ENCODE measurements at places on chromosomes 12 and 14. TPM values are rescaled to one million over a fixed set of nuclear protein-coding genes. Genes with fewer than 3 reads are reported as not detected.

DPF3 gene
- total RNA-seq, result 0.13 TPM

RND1 gene
- 3.2 TPM for total RNA-seq

A2M gene
- total RNA-seq, result not detected

GPR84 gene
- total RNA-seq, result not detected

KLRD1 gene
- total RNA-seq, result 6.9 TPM

KCNJ8 gene
- not detected for total RNA-seq

NEUROD4 gene
- total RNA-seq, result not detected

GNB3 gene
- total RNA-seq, result 1.1 TPM

DNA sequence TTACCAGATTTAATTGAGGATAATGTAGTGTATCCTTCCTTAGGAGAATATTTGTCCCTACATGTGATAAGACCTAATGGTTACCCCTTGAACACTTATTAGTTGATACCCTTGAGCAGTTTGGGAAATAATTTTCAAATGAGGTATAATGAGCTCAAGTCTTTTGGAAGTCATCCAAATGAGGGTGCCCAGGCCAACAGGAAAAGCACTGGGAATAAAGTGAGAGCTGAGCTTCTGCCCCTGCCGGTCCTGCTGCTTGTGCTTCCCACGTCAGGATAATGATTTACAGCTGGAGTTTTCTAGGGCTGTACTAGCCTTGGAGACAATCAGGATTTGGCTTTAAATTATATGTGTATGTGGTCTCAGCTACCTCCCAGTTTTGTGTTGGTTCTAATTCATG, 178.8 kb upstream of the FRMD6 start:
- no peak for DNase-seq

- no peak for DNase-seq
Measured at GRCh38 chr12:94098466-94098865, 49.9 kb upstream of the PLXNC1 start.

GRCh38 chr14:93716002-93716745, 72.1 kb downstream of the PRIMA1 start:
- no peak for DNase-seq

- no peak for DNase-seq
Measured at GRCh38 chr14:71665781-71666180, 266.4 kb upstream of the RGS6 start.

- DNase-seq, result no peak
Measured at GRCh38 chr14:79351011-79351410, 860.3 kb downstream of the DIO2 start.

DNA sequence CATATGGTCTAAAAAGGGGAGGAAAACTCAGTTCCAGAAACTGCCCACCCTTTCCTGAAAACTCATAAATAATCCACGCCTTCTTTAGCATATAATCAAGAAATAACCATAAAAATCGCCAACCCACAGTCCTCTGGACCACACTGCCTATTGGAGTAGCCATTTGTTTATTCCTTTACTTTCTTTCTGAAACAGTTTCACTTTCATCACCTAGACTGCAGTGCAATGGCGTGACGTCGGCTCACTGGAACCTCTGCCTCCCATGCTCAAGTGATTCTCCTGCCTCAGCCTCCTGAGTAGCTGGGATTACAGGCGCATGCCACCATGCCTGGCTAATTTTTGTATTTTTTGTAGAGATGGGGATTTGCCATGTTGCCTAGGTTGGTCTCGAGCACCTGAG, 44.2 kb downstream of the CLMN start:
- no peak for DNase-seq

GRCh38 chr12:34166427-34167060, 144.2 kb downstream of the ALG10 start:
- DNase-seq, result no peak

DNA sequence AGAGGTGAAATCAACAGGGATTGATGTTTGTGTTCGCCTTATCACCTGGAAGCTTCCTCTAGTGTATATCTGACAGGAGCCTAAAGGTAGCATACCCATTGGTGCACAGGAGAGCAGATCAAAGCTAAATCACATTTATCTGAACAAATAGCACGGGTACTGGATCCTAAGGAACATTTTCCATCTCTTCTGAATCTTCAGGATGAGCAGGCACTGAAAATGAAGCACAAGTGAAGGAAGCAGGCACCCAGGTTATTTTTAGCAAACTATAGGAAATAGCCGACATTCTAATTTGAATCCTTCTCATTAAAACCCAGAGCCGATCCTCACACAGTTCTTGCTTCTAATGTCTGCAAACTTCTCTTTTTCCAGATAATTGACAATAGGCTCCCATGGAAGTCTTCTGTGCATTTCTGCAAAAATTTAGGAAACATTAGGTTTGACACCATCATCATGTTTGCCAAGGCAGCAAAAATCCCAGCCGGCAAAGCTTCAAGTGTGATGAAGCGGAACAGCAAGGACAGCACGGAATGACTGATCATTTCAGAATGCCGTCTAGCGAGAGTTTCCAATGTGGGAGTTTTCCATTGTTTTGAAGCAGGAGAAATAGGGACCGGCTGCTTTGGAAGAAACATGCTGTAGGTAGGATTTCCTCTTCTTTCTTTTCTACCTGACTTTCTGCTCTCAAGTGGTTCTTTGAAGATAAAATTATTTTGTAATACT, 24.3 kb upstream of the RGS6 start:
- DNase-seq, result no peak

DNA sequence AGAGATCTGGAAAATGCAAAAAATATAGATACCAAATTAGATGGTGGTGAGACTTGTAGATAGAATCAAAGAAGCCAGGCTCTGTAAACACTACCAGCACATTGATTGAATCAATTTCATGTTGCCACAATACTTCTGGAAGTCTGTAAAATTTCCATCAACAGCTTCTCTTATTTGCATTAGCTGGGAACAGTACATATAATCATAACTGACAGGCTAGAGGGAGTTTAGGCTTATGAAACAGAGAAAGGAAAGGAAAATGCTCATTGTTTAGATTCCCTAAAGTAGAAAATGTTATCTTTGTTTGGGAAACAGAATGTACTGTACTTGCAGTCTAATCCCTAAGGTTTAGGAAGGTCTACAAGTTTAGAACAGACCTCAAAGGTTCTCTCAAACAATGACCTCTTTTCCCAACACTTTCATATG, 335.2 kb downstream of the CEP128 start:
- DNase-seq, result no peak

DNA sequence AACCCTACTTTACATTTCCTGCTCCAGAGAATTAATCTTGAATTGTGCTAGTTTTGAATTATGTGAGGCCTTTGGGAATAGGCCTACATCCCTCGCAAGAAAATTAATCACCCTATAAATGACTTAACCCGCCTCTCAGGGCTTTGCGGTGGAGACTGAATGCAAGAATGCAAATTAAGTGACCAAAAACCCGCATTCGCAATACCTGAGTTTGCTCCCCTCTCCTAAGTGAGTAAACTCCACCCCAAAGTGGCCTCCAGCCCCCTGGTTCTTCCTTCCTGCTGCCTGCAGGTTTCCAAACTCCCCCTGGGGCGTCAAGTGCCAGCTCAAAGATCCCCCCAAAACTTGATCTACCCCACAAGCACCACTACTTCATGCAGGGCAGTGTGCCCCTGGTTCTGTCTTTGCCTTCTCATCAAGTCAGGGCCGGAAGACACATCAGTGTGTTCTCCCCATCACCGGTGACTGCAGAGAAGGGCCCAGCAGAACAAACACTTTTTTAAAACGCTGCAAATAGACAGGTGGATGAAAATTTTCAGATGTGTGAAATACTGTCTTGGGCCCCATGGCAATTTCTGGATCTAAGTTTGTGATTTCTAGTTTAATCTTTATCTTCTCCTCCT, 644.7 kb downstream of the VRK1 start:
- DNase-seq, result peak; percentile 14

- DNase-seq, result no peak
Measured at GRCh38 chr12:94874518-94875302, 128.8 kb downstream of the NDUFA12 start.

GRCh38 chr12:15721316-15722115, 67.7 kb downstream of the EPS8 start:
- no peak for DNase-seq

GRCh38 chr12:122282061-122282460, 15.8 kb upstream of the VPS33A start:
- no peak for DNase-seq

- no peak for DNase-seq
Measured at GRCh38 chr12:52257074-52257551, 17.3 kb upstream of the KRT86 start.

DNA sequence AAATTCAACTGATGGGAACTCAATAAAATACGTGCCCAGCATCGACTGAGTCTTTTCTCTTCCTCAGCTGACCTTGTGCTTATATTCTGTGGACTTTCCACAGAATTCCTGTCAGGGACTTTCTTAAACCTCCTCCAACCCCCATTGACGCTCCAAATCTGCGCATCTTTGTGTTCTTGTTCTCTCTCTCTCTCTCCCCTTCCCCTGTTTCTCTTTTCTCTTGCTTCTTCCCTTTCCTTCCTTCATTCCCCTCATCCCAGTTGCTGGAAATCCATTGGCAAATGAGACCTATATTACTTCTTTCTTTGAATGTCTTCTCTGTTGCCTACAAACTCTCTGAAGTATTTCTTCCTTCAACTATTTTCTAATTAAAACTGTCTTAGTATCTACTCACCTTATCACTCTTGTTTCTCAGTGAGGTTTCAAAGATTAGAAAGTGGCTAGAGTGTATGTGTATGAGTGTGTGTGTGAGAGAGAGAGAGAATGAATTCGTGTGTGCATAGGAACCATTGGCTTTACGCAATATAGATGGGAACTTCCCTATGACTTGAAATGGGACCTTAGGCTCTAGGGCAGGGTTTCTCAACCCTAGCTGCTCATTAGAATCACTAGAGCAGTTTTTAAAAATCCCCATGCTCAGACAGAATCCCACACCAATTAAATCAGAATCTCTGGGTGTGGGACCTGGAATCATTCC, 41.8 kb upstream of the DHRS7 start:
- no peak for DNase-seq

DNA sequence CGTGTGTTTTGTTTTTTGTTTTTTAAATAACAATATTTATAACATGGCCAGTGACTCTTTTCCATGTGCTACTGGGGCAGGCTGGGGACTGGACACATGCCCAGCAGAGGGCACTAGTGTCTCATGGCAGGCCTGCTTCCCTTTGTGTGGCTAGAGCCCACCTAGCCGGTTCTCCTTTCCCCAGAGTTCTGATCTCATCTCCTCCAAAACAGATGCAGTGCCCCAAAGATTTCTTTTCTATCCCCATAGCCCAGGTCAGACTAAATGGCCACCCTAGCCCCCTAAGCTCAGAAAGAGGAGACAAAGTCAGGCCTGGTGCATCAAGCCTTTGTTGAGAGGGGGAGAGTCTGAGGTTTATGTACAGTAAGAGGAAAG, 21.2 kb downstream of the PRPF40B start:
- peak; percentile 88 for DNase-seq

DNA sequence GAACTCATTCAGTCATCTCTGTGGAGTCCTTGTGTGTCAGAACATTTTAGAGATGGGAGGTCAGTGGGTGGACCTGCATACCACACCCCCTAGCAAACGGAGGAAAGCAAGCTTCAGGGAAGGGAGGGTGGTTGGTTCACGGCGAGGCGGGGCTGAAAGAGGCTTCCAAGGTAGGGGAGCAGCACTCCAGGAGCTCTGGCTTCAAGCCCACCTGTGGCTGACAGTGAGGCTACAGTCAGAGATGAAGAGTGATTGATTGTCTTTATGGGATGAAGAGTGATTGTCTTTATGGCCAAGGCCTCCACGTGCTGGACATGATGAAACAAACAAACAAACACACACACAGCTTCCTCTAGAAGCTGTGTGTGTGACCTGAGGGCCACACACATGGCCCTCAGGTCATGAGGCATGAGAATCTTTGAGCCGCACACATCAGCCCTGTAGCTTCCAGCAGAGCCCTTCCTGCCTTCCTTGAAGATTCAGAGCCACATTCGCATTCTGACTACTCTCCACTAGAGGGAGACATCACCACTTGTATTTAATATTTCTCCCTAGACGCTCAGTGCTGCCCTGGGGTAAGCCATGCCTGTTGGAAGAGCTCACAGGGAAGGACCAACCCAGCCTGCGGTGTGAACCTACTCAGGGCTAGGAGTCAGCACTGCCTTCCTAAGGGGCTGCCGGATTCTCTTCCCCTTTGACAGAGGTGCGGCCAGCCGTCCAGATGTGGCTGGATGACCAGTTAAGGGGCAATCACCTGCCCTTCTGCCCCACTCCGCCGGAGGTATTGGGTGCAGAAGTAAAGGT, 54.4 kb upstream of the KCNA1 start:
- peak; percentile 79 for DNase-seq
